H4 (cell line): ENCODE measurements at places on chromosomes 3 and 15. TPM values are rescaled to one million over a fixed set of nuclear protein-coding genes. Genes with fewer than 3 reads are reported as not detected.

The NME9 gene
- not detected in 2 replicates for total RNA-seq

DNA sequence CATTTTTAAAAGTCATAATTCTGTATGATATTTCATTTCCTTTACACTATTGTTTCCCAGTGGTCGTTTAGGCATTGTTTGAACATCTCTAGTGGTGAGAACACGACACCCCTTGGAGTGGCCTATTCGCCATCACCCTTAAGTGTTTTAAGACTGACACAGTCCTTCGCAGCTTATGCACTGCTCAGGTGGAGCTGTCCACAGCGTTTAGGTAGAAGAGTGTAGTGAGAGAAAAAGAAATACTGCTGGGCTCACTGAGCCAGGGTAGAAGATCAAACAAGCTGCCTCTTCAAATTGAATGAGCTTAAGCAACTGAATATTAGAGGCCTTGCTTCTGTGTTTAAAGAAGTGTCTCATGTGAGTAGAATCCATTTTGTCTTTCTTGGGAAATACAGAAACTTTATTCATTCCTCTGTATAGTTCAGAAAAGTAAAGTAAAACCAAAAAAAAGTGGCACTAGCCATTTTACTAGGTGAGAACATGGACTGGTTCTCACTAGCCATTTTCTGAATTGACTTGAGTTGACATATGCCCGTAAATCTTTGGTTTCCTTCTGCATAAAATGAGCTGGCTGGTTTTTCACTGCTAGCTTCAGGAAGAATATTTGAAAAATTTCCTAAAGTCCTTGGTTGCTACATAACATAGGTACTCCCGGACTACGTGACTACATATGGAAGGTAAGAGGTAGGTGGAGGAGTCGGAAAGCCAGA is 155.9 kb downstream of the P3H2 start:
- no peak for DNase-seq

The PDZRN3 gene
- total RNA-seq: 3.4 and 3.6 TPM in 2 replicates

The FEZF2 gene
- total RNA-seq: not detected in 2 replicates

DNA sequence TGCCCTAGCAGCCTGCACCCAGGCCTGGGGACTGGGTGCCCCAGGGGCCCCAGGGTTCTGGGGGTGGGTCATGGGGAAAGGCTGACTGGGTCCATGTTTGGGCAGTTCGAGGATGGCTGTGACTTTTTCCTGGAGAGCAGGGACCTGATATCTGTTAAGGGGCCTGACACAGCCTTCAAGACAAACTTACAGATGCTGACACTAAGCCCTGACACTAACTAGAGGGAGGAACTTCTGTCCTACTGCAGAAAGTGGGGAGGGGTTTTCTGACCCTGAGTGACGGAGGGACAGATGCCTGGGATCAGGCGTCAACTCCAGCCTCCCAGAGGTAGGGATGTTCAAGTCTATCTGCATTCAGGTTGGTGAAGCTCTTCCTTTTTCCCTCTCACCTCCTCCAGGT is 45.0 kb upstream of the SLC6A11 start:
- DNase-seq: no peak
